ENCODE measurements at places on chromosomes 3 and 15.

DNA sequence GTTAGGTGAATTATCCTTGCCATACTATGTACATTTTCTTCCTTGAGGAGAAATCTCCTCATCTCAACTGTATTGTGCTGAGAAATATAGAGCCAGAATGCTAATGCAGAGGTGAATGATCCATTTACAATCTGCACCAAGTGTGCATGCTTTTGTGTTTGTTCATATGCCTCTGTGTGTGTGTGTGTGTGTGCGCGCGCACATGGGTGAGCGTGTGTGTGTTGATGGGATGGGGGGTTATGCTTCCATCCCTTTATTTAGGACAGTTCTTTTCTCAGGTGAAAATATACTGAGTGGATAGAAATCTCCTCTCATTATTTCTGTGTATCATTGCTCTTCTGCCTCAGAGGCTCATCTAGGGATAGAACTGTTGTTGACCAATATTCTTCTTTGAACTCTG is 626.1 kb downstream of the MCTP2 start:
- DNase-seq, result no peak

DNA sequence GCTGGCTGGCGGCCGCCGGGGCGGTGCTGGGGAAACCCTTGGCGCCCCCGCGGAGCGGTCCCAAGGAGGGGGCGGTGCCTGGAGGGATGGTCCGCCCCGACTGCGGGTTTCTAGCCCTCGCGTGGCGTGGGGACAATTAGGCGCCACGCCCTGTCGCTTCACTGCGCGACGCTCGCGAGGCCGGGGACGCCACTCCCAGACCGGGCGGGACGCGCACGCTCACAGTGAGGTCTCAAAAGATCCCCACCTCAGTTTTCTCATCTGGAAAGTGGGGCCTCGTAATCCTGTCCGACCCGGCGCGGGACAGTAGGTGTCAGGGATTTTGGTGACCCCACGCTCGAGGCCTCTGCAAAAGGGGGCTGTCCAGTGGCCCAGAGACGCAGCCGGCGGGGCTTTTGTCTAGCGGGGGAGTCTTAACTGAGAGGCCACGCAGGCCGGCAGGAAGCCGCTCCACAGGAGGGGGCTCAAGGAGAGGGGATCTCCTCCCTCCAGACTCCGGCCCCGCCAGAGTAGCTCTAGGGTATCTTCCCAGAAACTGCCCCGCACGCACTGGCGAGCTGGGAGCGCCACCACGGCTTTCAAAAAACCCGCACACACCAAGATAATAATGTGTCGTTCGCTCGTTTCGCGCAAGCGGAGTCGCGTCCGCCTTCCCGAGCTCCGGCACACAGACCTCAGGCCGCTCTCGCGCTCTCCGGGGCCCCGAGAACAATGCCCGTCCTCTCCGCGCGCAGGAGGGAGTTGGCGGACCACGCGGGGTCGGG is 710 bp upstream of the CLK3 start:
- peak; percentile 77 for DNase-seq

DNA sequence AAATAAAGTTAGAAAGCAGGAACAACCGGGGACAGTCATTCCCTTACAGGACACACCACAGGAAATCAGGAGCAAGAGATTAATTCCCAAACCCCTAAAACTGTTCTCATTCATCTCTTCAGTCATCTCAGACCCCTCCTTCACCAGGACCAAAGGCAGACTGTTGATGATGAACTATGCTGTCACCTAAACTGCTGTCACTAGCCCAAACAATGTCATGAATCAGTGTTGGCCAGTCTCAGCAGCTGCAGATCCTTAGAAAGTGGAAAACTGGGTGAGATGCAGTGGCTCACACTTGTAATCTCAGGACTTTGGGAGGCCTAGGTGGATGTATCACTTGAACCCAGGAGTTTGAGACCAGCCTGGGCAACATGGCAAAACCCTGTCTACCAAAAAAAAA is 909.6 kb downstream of the ROBO1 start:
- no peak for DNase-seq

GRCh38 chr3:190356246-190356645 is 31.7 kb upstream of the CLDN16 start:
- DNase-seq, result no peak

GRCh38 chr15:78927077-78927790 is 17.6 kb downstream of the CTSH start:
- no peak for DNase-seq

GRCh38 chr3:107662124-107662507 is 139.4 kb downstream of the BBX start:
- no peak for DNase-seq

DNA sequence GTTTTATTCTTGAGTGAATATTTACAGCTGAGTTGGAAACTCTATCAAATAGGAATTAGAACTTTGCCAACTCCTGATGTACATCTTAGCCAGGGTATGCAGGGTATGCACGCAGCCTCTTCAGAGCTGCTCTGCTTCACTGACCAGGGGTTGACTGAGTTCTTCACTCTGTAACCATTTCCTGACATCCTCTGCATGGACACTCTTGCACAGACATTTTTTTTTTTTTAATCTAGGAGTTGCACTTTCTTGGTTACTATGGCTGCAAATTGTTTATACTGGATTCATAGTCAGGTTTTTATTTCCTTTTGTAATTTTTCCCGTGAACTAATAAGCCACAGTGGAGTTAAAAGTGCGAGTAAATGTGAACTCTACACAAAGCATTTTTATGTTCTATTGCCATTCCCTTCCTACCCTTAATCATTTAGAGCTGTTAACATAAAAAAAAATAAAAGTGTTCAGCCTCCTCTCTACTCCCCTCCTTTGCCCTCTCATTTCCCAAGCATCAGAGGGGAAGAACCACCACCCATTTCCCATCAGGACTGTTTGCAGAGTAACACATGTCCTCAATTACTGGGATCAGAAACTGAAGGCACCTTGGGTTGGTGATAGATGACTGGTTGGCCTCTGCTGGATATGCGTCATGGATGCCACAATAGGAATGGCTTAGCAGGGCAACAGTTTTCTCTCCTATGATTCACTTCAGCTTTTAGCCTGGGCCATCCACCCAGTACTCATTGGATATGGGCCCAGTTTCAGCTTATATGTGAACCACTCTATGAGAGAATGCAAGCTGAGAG is 54.0 kb downstream of the DUT start:
- no peak for DNase-seq

DNA sequence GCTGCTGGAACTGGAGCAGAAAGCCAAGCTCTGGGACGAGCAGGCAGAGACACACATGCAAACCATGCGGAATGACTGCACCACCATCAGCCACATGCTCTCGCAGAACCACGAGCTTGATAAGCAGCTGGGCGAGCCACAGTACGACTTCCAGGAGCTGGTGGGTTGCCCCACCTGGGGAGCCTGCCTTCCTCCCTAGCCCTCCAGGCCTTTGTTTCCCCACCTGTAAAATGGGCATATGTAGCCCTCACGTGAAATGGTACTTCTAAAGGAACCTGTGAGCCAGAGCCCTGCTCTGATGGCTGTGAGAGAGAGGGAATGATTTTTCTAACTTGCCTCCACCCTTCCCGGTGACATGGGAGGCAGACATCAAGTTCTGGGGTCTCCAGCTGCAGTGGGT is 44.6 kb upstream of the GOLGA6B start:
- no peak for DNase-seq

DNA sequence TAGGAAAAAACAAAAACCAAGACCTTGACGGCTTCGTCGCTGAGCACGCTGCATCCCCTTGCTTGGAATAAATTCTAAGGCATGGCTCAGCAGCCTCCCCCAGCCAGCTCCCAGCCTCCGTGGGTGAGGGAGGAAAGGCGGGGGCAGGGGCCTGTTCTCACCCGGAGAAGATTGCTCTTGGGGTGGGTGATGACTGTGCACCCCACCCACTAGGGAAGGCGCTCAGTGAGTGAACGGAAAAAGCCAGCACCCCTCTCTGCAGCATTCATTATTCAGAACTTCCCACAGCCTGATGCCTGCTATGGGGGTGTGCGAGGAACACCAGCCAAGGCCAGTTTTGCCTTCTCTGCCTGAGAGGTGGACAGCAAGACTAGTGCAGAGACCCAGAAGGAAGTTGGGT is 19.3 kb upstream of the NTRK3 start:
- no peak for DNase-seq

GRCh38 chr3:71048948-71049347 is 534.6 kb downstream of the FOXP1 start:
- no peak for DNase-seq

- DNase-seq, result no peak
These were observed 11.0 kb downstream of the SPTBN5 start for GRCh38 chr15:41882689-41883483.

DNA sequence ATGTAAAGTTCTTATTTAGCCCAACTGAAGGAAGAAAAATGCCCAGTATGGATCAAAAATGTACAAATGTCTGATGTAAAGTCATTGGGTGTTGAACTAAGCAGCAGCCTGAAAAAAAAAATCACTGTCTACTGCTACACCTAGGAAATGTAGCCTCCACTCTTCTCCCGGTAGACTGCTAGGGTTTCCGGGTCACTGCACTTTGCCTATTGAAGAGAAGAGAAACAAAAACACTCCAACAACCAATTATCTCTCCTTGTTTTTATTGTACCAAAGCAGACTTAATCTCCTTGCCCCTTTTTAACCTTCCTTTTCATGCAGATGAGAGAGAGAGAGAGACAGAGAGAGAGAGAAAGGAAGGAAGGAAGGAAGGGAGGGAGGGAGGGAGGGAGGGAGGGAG is 140.2 kb upstream of the SETMAR start:
- no peak for DNase-seq

DNA sequence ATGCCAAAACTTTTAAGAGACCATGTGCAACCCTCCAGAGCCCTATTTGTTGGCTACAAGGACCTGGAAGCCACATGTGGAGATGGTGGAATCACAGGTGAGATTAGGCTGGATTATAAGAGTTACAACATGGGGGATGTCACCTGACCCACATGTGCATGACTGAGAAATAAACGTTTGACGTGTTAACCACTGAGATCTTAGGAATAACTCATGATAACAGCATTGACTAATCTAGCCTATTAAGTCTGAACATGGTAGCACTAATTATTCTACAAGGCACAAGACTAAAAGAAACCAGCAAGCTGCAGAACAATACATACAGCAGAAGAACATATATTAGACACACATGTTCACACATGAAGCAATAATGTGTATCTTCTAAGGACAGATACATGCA is 38.4 kb downstream of the SUCLG2 start:
- no peak for DNase-seq

DNA sequence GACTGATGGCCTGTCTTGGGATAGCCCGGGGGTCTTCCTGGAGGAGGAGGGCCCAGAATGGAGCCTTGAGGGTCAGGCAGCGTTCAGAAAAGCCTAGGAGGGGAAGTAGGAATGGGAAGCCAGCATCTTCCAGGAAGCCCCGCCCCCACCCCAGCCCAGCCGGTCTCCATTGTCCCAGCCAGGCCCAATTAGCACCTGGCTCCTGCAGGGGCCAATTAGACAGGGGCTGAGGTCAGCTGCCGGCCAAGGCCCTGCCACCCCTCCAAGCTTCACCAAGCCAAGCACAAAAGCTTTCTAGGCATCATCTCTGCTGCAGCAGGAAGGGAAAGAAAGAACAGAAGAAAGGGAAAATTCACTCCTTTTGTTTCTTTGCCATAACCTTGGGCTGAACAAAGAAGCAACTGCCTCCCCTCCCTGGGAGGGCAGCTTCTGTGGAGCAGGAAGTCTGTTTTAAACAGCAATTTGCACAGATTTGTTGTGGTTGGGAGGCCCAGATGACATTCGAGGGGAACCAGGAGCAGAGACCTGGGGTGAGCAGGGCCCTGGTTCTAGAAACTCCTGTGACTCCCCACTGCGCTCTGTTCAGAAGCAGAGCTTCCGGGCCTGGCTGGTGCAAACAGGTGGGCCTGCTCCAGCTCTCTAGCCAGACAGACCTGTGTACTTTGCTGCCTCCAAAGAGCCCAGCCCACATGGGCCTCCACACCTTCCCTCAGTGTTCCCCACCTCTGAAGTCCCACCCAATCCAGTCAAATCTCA is 47.7 kb downstream of the CYP11A1 start:
- no peak for DNase-seq

DNA sequence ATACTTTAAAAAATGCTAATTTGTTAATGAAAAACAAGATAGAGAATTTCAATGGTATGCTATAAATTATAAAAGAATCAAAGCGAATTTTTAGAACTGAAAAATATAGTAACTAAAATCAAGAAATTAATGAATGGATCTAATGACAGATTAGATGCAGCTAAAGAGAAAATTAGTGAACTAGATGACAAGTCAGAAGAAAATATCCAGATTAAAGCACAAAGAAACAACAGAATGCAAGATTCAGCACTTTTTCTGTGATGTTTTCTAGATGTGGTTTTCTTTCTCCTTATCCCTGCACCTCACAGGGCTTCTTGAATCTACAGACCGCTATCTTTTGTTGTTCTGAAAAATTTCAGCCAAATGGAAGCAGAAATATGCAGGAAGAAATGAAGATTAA is 54.4 kb downstream of the INO80 start:
- no peak for DNase-seq

DNA sequence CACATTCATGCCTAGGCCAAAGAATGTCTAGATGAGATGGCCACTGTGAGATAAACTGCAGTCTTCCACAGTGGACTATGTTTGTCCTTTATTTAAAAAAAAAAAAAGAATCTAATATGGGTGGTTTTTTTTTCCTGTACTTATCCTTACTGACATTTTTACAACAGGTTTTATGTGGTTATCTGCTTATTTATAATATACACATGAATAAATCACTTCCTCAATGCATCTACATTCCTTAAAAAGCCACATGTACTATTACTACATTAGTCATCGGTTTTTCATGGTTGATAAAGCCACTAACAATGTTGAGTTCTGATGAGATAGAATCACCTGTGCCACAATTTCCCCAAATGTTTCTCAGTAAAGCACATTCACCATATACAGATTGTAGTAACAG is 341.3 kb upstream of the THBS1 start:
- DNase-seq, result no peak

DNA sequence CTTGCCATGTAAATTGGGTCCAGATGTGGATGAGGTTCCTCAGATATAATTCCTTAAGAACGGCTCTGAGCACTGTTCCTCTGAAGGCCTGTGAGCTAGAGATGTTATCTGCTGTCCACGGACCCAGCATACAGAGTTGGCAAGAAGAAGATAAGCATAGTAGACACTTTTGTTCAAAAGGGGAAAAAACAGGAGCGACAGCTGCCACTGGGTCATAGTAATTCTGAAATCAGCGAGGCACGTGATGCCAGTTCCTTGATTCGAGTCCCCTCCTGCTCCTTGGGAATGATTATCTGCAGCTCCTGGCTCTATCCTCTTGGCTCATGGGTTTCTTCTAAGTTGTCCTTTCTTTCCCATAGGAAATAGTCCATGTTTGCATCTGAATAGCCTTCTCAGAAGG is 2.5 kb upstream of the RAB7A start:
- DNase-seq, result no peak

GRCh38 chr3:31142139-31142538 is 247.7 kb upstream of the GADL1 start:
- DNase-seq, result no peak

GRCh38 chr3:194097141-194097882 is 38.6 kb upstream of the HES1 start:
- DNase-seq, result no peak

DNA sequence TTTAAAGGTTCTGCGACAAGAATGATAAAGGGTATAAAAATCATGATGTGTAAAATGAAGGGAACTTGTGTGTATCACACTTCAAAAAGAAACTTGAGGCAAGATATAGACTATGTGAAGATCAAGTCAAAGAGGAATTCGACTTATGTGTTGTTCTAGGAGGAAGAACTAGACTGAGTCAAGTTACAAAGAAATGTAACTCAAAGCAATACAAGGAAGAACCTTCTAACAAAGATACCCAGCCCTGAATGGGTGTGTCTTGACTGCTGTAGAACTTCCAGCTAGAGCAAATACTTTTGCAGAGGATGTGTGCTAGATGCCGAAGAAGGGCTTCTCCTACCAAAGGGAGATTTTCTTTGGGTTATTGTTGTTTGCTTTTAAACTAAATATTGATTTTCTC is 2.4 kb downstream of the SLC49A4 start:
- DNase-seq, result no peak

All from stimulated activated CD4-positive, alpha-beta T cell treated with anti-CD3 and anti-CD28 coated beads, Interleukin-12 subunit alpha, Interleukin-12 subunit beta, amount 100 ng/mL, for 24 hours (primary cell).